Activated T-helper 9 cell treated with anti-CD3 and anti-CD28 coated beads, Interleukin-2, amount 50 U/mL, for 16 hours (primary cell): ENCODE measurements at places on chromosomes 3 and 15.

DNA sequence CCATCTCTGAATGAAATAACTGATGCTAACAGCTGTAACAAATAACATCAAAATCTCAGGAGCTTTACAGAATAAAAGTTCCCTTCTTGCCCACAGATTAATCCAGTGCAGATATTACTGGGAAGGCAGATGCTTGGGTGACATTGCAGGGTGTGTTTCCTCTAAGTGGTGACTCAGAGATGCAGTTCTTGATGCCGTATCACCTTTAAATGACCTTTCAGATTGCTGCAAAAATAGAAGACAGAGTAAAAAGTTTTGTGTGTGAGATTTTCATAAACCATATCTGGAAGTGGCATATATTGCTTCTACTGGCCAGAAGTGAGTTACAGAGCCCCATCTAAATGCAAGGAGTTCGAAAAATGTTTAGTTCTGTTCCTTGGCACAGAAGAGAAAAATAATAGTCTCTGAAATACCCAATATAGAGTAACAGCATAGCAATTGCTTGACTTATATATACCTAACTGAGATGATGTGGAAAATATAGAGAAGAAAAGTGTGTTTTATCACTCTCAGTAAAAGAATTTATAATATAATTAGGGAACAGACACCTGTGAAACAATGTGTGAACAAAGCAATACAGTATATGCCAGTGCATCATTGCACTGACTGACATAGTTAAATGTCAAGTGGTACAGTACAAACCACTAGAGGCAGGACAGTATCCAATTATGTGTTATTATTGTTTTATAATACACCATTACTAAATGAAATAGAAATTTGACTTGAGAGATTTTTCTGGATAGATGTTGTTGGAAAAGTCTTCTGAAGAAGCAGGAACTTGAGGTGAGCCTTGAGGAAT, 430.7 kb upstream of the CBLB start:
- no peak for DNase-seq

- DNase-seq = no peak
These were observed 283.1 kb upstream of the ARL6 start for GRCh38 chr3:97481416-97481815.

- no peak for DNase-seq
These were observed 24.2 kb upstream of the CLRN1 start for GRCh38 chr3:150996731-150997130.

GRCh38 chr15:99606646-99607045, 40.9 kb downstream of the MEF2A start:
- no peak for DNase-seq

- DNase-seq = no peak
These were observed 220.2 kb upstream of the CD96 start for GRCh38 chr3:111321786-111322185.
